ENCODE measurements at places on chromosomes 7 and 10. TPM values are rescaled to one million over a fixed set of nuclear protein-coding genes. Genes with fewer than 3 reads are reported as not detected.

Gene NAT16
- total RNA-seq = not detected

Gene DGKI
- total RNA-seq = 2.0 TPM

Gene TNKS2
- total RNA-seq = 25.0 TPM

Gene SEC24C
- total RNA-seq = 89.0 TPM

Gene PNLIPRP3
- not detected for total RNA-seq

Gene CUTC
- total RNA-seq = 31.5 TPM

Gene STRIP2
- total RNA-seq = 28.9 TPM

Gene HMX3
- total RNA-seq = 0.42 TPM

Gene GNGT1
- total RNA-seq = not detected

Gene PCLO
- not detected for total RNA-seq

Gene NPTX2
- total RNA-seq = 0.13 TPM

Gene ZNF853
- total RNA-seq = 3.4 TPM

Gene RPEL1
- 0.08 TPM for total RNA-seq

Gene LBX1
- total RNA-seq = not detected

Gene SFTPA1
- total RNA-seq = not detected

Gene CTAGE4
- total RNA-seq = 1.2 TPM

Gene LEP
- not detected for total RNA-seq

Gene CLDN3
- total RNA-seq = not detected

Gene TMEM184A
- total RNA-seq = not detected

Gene OR2A42
- not detected for total RNA-seq

Gene KAZALD1
- total RNA-seq = 0.31 TPM

Gene AKR1D1
- total RNA-seq = not detected

Gene CHST3
- 0.21 TPM for total RNA-seq

Gene MGAM2
- not detected for total RNA-seq

Gene NPSR1
- total RNA-seq = not detected

Gene CFTR
- total RNA-seq = not detected

Gene PHKG1
- total RNA-seq = 1.6 TPM

Gene HYAL4
- not detected for total RNA-seq

Gene CALY
- not detected for total RNA-seq

Gene TRIM73
- total RNA-seq = 2.6 TPM

Gene LOXL4
- not detected for total RNA-seq

Gene CDC14C
- total RNA-seq = not detected

Gene UPK3B
- total RNA-seq = 0.65 TPM

Gene TMEM196
- total RNA-seq = not detected

Gene CDHR1
- 1.8 TPM for total RNA-seq

Gene CYP26A1
- not detected for total RNA-seq

Gene HOXA9
- total RNA-seq = not detected

Gene GPR22
- total RNA-seq = not detected

Gene DYNC1I1
- not detected for total RNA-seq

Gene CDNF
- 1.1 TPM for total RNA-seq

Gene FAM237B
- not detected for total RNA-seq

Gene FBXO24
- total RNA-seq = 0.36 TPM

Gene TSC22D4
- 95.0 TPM for total RNA-seq

Gene C7orf25
- 5.6 TPM for total RNA-seq

Gene EBLN1
- not detected for total RNA-seq

Gene NYAP1
- total RNA-seq = 0.15 TPM

Gene EVX1
- not detected for total RNA-seq

Gene PANK1
- total RNA-seq = 3.1 TPM

Gene CPEB3
- 2.1 TPM for total RNA-seq

Gene PTPRN2
- 0.44 TPM for total RNA-seq

Gene DRGX
- total RNA-seq = not detected

Gene HABP2
- total RNA-seq = not detected

Data from activated CD8-positive, alpha-beta memory T cell treated with anti-CD3 and anti-CD28 coated beads for 36 hours (primary cell).